ENCODE measurements at places on chromosomes 11 and 22.

DNA sequence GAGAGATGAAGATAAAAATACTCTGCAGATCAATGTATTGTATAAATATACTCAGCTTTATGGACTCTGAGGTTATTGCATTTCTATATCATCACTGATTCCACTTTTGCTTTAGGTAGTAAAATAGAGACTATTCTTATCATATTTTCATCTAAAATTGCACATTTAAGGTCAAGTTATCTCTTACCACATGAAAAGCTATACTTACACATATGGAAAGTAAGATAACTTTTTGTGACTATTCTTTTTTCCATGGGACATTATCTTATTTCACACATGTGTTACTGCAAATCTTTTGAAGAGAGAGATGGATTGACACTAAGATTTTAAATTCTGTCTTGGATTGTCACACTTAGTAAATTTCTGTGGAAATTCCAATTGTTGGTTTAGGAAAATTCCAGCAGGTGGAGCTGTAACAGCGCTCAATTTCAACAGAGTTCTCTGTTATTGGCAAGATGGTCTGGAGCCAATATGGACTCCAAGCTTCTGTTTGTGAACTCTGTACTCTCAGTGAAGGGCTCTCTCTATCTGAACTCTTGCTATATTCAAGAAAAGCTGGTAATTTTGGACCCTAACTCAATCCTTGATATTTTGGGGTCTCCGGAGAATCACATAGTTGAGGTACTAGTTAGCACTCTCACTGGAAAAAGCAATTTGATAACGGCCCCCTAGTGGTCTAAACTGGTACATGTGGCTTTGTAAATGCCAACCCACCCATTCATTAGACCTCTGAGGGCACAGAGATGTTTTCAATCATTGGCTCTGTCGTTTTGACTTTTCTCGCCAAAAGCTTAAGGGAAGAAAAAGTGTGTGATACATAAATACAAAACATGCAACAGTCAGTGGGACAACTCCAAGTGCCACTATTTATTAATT is 429.7 kb downstream of the ETS1 start:
- no peak for DNase-seq

DNA sequence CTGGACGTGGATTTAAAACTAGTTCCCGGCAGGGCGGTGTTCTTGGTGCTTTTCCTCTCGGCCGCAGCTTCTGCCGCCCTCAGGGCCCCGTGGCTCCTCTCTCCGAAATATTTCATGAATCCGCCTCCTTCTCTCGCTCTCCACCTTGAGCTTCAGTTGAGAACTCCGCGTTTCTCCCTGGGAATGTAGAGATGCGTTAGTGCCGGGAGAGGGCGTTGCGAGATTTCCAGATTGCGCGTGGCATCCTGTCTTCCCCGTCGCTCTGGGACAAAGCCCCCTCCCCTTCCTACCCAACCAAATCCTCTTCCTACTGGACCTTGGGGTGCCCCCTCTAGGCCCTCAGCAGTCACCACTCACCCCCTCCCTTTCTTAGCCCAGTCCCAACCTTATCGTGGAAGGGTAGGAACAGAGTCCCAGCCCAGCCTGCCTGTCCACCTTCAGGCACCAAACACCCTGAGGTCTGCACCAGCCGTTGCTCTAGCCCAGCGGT is 15.5 kb upstream of the RAC2 start:
- no peak for DNase-seq

- no peak for DNase-seq
These were observed 33.7 kb downstream of the SVIP start for GRCh38 chr11:22795914-22796313.

DNA sequence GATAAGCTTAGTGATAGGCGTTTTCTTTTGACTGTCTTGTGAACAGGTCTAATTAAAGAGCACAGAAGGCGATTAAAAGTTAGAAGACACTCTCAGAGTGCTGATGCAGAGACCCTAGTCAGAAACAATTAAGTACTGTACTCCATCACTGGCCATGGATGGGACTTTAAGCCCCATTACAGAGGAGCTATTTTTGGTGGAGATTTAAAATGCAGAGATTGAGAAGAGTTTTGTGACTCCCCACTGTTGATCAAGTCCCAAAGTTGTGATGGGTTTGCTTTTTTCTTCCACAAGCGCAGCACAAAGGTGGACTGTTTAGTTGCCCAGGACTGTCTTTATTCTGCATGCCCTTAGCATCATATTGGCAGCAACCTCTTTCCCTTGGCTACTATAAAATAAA is 978 bp downstream of the LUZP2 start:
- no peak for DNase-seq

- no peak for DNase-seq
These were observed 26.0 kb upstream of the POLD3 start for GRCh38 chr11:74566146-74566960.

GRCh38 chr22:37228106-37229011 is 15.7 kb downstream of the RAC2 start:
- no peak for DNase-seq

DNA sequence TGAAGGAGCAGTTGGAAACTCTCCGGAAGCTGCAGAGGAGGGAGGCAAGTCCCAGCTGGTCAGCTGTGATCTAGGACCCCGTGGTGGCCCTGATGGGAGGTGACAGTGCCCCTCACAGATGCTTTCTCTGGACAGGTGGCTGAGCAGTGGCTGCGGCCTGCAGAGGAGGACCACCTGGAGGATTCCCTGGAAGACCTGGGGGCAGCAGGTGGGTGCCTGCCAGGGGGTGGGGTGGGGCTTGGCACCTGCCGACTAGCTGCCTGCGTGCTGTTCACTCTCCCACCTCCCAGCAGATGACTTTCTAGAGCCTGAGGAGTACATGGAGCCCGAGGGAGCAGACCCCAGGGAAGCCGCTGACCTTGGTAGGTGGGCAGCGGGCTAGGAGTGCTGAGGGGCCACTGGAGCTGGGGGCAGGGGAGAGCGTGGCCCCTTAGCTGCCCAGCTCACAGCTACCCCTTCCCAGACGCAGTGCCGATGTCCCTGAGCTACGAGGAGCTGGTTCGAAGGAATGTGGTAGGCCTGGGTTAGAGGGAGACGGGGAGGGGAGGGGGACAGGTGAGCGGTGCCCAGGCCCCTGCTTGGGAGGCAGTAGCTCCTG is 3.1 kb downstream of the SCO2 start:
- DNase-seq = no peak
